ENCODE measurements at places on chromosomes 16 and 17.

- no peaks in the 10 kb centered on the region for H3K36me3 ChIP-seq
- H3K27ac ChIP-seq = no peak overlapping the region
- H3K4me3 ChIP-seq = no peak overlapping the region
- no peak for DNase-seq
- peaks cover 33% of the 10 kb centered on the region for H3K27me3 ChIP-seq
These were observed 13.4 kb downstream of the EPN2 start for GRCh38 chr17:19250421-19251173.

GRCh38 chr16:19127674-19128131 lies 13.9 kb downstream of the ITPRIPL2 start:
- no peak for DNase-seq
- H3K27me3 ChIP-seq = peaks cover 5% of the 10 kb centered on the region
- H3K36me3 ChIP-seq = no peaks in the 10 kb centered on the region
- peak overlapping the region; percentile 81 for H3K27ac ChIP-seq
- peak overlapping the region; percentile 60 for H3K4me3 ChIP-seq
- H3K4me1 ChIP-seq = peaks cover 47% of the 10 kb centered on the region

DNA sequence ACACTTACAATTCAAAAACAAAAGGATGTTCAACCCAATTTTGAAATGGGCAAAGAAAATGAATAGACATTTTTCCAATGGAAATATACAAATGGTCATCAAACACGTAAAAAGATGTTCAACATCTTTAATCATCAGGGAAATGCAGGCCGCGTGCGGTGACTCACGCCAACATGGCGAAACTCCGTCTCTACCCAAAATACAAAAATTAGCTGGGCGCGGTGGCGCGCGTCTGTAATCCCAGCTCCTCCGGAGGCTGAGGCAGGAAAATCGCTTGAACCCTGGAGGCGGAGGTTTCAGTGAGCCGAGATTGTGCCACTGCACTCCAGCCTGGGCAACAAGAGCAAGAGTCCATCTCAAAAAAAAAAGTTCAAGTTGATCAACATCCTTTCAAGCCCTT lies 1.8 kb upstream of the CLUAP1 start:
- H3K4me3 ChIP-seq = no peak overlapping the region
- no peak for DNase-seq
- peaks cover 41% of the 10 kb centered on the region for H3K4me1 ChIP-seq
- no peaks in the 10 kb centered on the region for H3K36me3 ChIP-seq

GRCh38 chr17:21458054-21458453 lies 81.9 kb downstream of the KCNJ12 start:
- H3K27ac ChIP-seq = no peak overlapping the region
- H3K4me1 ChIP-seq = peaks cover 20% of the 10 kb centered on the region
- H3K4me3 ChIP-seq = no peak overlapping the region
- DNase-seq = no peak
- no peaks in the 10 kb centered on the region for H3K36me3 ChIP-seq

DNA sequence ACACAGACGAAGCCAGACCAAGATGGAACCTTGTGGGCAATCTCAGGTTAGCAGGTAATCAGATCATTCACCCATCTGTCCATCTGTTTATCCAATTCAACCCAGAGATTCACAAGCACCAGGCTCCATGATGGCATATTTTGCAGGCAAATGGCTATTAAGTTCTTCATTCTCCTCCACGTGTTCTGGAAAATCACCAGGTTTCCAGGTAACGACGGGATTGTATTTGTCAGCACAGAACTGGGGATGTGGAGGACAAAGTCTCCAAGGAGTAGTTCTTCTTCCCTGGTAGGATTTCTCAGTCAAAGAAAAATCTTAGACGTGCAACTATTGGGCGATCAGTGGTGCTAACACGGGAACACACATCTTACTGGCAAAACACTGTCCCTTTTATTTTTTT lies 368.8 kb downstream of the SLC39A11 start:
- H3K4me1 ChIP-seq = peaks cover 48% of the 10 kb centered on the region
- DNase-seq = no peak
- no peak overlapping the region for H3K27ac ChIP-seq
- H3K27me3 ChIP-seq = no peaks in the 10 kb centered on the region
- no peak overlapping the region for H3K4me3 ChIP-seq

- DNase-seq = peak; percentile 7
- H3K27ac ChIP-seq = peak overlapping the region; percentile 85
- H3K4me1 ChIP-seq = peaks cover 39% of the 10 kb centered on the region
- H3K27me3 ChIP-seq = no peaks in the 10 kb centered on the region
- H3K4me3 ChIP-seq = peak overlapping the region; percentile 92
These were observed 698 bp downstream of the PSME3 start for GRCh38 chr17:42833767-42834422.

DNA sequence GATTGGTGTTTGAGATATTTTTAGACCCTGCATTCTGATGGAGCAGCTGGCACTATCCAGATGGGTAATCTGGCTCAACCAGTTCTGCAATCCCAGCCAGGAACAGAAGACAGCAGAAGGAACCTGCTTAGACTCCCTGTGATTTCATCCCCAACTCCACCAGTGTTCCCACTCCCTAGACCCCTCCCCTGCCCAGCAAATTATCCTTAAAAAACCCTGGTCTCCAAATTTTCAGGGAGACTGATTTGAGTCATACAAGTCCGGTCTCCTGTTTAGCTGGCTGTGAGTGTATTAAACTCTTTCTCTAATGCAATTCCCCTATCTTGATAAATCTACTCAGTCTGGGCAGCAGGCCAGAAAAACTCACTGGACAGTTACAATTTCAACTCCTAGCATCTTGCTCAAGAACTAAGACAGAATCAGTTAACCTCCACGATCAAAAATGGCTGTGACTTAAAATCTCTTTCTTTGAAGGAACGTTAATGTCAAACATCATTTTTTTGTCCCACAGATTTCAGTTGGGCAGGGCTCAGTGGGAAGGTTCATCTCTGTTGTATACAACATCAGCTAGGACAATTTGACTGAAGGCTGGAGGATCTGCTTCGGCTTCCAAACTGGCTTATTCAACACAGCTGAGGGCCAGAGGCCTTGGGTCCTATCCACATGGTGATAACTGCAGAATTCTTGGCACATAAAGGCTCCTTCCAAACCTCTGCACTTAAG lies 4.9 kb upstream of the RBL2 start:
- H3K36me3 ChIP-seq = no peaks in the 10 kb centered on the region
- peaks cover 10% of the 10 kb centered on the region for H3K4me1 ChIP-seq
- no peak overlapping the region for H3K27ac ChIP-seq
- no peak for DNase-seq

DNA sequence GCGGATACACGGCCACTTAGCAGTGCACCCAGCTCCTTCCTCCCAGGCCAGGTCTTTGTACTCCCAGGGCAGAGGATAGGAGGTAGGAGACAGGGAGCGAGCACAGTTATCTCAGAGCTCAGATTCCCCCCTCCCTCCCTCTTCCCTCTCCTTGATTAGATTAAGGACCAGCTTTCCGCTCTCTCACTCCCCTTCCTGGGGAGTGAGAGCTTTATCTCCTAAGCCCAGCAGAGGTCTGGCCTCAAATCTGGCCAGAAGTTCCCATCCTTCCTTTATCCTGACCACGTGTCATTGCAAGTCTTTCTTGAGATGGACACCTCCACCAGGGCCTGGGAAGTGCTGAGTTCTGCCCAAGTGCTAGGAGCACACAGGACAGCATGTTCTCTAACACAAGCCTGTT lies 5.1 kb downstream of the ARL4D start:
- H3K4me3 ChIP-seq = no peak overlapping the region
- H3K27ac ChIP-seq = no peak overlapping the region
- no peaks in the 10 kb centered on the region for H3K36me3 ChIP-seq
- DNase-seq = no peak

GRCh38 chr16:55328611-55329569 lies 4.9 kb downstream of the IRX6 start:
- peaks cover 10% of the 10 kb centered on the region for H3K4me1 ChIP-seq
- no peak for DNase-seq
- peaks cover 65% of the 10 kb centered on the region for H3K27me3 ChIP-seq
- no peak overlapping the region for H3K27ac ChIP-seq
- H3K36me3 ChIP-seq = no peaks in the 10 kb centered on the region
- H3K4me3 ChIP-seq = no peak overlapping the region

- H3K4me3 ChIP-seq = peak within 1 kb of the TSS; percentile 88
- H3K36me3 ChIP-seq = no peaks in the 10 kb centered on the region
- no peaks in the 10 kb centered on the region for H3K27me3 ChIP-seq
- peak; percentile 88 for DNase-seq
- peaks cover 33% of the 10 kb centered on the region for H3K4me1 ChIP-seq
These were observed at the start of gene TBCD for GRCh38 chr17:82751571-82752370. TSS of gene TBCD (plus strand) at chr17:82752065. CDS start at chr17:82752194, 129 bp downstream.

GRCh38 chr17:49986396-49987289 lies 8.4 kb downstream of the DLX3 start:
- no peak for DNase-seq
- no peak overlapping the region for H3K27ac ChIP-seq

DNA sequence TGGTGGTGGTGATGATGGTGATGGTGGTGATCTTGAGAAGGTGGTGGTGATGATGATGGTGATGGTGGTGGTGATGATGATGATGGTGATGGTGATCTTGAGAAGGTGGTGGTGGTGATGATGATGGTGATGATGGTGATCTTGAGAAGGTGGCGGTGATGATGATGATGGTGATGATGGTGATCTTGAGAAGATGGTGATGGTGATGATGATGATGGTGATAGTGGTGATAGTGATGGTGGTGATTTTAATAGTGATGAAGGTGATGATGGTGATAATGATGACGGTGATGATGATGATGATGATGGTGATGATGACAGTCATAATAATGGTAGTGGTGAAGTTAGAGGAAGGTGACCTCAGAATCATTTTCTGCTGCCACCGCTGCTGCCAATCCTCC lies 75.1 kb downstream of the MYH13 start:
- no peaks in the 10 kb centered on the region for H3K36me3 ChIP-seq
- H3K27me3 ChIP-seq = peaks cover 8% of the 10 kb centered on the region
- H3K27ac ChIP-seq = no peak overlapping the region
- DNase-seq = no peak

DNA sequence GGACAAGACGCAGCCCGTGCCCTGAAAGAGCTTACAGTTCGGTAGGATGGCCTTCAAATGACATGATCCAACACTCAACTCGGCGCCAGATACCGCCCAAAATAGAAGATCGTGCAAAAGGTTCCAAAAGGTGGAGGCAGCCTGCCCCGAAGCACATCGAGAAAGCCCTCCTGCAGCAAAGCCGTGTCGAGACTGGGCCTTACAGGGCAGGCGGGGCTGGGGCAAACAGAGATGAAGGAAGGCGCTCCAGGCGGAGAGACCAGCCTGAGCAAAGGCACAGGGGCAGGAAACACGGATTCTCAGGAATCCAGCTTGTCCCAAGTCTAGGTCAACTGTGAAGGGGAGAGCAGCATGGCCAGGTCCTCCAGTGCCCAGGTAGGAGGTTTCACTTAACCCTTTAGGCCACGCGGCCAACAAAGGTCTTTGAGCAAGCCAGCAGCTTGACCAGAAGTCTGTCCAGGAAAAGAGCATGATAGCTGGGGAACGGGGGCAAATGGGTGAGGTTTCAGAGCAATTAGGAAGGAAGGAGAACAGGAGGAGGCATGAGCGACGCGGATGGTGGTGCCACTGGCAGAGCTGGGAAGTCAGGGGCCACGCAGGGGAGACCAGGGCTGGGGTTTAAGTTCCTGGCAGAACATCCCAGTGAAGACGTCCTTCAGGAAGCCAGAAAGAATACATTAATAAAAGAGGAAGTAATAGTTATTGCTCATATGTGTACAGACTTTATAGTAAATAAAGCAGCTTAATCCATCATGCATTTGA lies 21.2 kb upstream of the EIF1 start:
- H3K36me3 ChIP-seq = no peaks in the 10 kb centered on the region
- no peak for DNase-seq
- H3K4me3 ChIP-seq = peak overlapping the region; percentile 81
- peaks cover 51% of the 10 kb centered on the region for H3K4me1 ChIP-seq

GRCh38 chr16:12436201-12436657 lies 367.5 kb downstream of the CPPED1 start:
- H3K36me3 ChIP-seq = peaks cover 9% of the 10 kb centered on the region
- no peak for DNase-seq
- H3K27ac ChIP-seq = no peak overlapping the region
- H3K27me3 ChIP-seq = no peaks in the 10 kb centered on the region
- H3K4me3 ChIP-seq = no peak overlapping the region

DNA sequence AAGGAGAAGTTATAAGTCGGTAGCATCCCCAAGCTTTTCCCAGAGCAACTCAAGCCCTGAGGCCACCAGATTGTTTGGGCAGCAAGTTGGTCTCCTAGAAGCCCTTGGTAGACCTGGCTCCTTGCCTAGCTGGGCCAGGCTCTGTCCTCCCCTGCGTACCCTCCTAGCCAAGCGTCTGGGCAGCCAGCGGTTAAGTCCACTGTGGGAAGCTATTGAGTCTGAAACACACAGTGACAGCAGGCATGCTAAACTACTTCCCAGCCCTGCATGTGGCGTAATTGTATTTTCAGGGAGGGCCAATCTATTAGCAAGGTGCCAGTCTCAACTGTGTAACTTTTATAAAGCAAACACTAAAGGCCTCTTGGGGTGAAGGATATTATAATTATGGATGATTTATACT lies 419.1 kb upstream of the RBFOX1 start:
- no peaks in the 10 kb centered on the region for H3K27me3 ChIP-seq
- no peak overlapping the region for H3K27ac ChIP-seq
- H3K4me1 ChIP-seq = no peaks in the 10 kb centered on the region
- DNase-seq = no peak

DNA sequence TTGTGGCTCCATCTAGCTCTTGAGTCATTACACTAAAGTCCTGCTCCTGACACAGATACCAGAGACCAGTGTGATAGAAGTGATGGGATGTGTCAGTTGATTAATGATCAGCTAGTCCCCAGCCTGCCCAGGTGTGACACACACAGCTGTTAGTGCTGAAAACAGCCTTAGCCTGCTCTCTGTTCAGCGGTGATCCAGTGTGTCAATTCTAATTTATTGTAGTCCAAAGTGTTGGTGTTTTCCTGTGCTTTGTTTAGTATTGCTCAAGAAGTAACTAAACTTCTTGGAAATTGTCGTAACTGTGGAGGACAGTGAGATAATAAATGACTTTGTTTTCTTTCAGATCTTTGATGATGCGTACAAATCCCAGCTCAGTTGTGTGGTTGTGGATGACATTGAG lies 92.3 kb downstream of the WNT3 start:
- H3K4me1 ChIP-seq = no peaks in the 10 kb centered on the region
- no peaks in the 10 kb centered on the region for H3K27me3 ChIP-seq
- no peak overlapping the region for H3K27ac ChIP-seq
- no peak for DNase-seq
- H3K36me3 ChIP-seq = no peaks in the 10 kb centered on the region
- no peak overlapping the region for H3K4me3 ChIP-seq

GRCh38 chr17:28878981-28879380 lies 18.6 kb downstream of the FLOT2 start:
- no peak overlapping the region for H3K27ac ChIP-seq
- peaks cover 44% of the 10 kb centered on the region for H3K4me1 ChIP-seq
- H3K27me3 ChIP-seq = no peaks in the 10 kb centered on the region
- H3K36me3 ChIP-seq = peaks cover 5% of the 10 kb centered on the region

DNA sequence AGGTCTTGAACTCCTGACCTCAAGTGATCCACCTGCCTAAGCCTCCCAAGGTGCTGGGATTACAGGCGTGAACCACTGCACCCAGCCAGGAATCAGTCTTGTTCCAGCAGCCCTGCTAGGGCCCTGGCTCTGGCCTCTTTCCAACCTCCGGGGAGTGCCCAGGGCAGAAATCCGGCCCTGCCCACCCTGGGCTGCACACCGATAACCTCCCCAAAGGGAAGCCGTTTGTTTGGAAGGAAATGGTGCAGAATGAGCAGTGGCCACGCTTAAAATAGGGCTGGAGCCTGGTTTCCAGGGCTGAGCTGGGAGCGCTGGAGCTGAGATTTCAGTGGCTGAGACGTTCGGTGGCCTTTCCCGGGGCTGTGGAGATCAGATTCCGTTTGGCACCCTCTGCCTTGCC lies 17.8 kb upstream of the EMP2 start:
- peaks cover 4% of the 10 kb centered on the region for H3K4me1 ChIP-seq
- DNase-seq = no peak
- H3K27me3 ChIP-seq = peaks cover 11% of the 10 kb centered on the region
- no peaks in the 10 kb centered on the region for H3K36me3 ChIP-seq
- H3K27ac ChIP-seq = no peak overlapping the region
- H3K4me3 ChIP-seq = no peak overlapping the region

All from activated T-cell treated with anti-CD3 and anti-CD28 coated beads, Interleukin-2, amount 50 U/mL, for 72 hours (primary cell).